IPS DF 6.9 (cell line): ENCODE measurements at places on chromosomes 1 and 21.

- DNase-seq: no peak
Observed at GRCh38 chr21:44263221-44263760, 1.6 kb upstream of the DNMT3L start.

GRCh38 chr1:156860628-156861423 is at the start of gene NTRK1:
TSS of gene NTRK1 (plus strand) at chr1:156860865. CDS start at chr1:156860935, 70 bp downstream.
- DNase-seq: no peak

DNA sequence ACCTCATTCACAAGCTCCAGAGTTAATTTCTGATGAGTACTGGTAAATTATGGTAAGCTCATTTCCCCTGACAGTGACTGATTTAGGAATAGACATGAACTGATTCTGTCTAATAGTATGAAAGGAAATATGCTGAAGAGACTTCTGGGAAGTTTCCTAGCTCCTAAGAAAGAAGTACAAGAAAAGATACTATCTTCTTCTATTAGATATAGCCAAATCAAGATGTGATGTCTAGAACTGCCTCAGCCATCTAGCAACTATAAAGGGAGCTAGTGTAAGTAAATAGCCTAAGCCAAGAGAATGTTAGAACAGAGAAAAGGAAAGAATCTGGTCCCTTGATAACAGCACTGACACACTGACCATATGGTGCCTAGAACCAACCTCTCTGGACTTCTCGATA is 10.7 kb upstream of the PHTF1 start:
- DNase-seq: no peak

- DNase-seq: no peak
Observed at GRCh38 chr1:74426208-74426937, 86.0 kb downstream of the LRRC53 start.

GRCh38 chr1:34060187-34060730 is 104.8 kb downstream of the CSMD2 start:
- DNase-seq: no peak

DNA sequence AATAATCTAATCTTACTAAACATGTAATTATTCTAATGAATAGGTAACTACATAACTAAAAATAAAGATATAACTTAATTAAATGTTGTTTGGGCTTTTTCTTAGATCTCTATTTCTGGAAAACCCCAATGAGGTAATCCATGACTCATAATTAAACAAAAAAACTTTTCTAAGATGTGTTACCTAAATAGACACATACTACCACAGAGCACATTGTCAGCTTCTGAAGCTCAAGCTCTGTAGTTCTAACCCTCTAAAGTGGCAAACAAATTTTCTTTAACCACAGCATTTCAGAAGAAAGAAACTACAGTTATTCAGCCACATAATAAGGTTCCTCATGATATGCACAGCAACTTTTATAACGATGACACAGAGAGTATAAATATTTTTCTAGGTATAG is 4.2 kb downstream of the OR6K3 start:
- no peak for DNase-seq

DNA sequence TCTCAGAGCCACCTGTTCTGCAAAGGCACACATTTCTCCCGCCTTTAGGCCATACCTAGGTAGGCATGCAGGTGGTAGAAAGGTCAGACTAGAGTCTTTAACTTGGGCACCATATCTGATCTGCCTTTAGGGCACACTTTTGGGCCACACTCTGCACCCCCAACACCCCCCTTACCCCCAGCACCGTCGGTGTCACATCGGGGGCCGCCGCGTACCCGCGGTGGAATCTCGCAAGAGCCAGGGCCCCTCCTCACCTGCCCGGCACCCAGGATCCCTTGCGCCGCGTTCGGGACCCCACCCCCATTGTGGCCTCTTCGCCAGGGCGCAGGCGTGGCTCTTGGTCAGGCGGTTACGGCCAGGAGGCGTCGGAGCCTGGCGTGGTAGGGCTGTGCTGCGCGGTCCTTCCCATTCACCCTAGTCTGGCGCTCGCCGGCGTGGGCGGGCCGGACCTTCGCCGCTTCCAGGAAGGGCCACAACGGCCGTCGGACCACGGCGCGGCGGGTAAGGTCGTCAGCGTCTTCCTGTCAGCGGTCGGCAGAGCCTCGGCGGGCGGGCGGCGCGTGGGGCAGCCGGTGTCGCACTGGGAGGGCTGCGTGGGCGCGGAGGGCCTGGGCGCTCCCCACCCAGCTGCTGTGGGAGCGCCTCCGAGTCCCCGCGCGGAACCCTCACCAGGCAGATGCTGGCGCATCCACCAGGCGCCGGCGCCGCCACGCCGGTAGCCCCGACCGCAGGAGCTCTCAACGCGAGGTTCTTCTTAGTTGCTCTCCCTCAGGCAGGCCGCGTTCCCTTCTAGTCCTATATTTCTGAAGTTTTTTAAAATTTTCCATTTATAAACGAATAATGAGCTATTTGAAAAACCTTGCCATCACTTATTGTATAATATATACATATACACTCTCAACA is at the start of gene DNAH14:
DNAH14 (plus strand) TSS at position 341 of the 903 bp plus-strand sequence. CDS start 23,028 bp downstream, outside the sequence.
- DNase-seq: peak; percentile 55

- no peak for DNase-seq
Observed at GRCh38 chr1:20279509-20279908, 11.2 kb upstream of the VWA5B1 start.

- DNase-seq: no peak
Observed at GRCh38 chr1:18716112-18716784, 85.6 kb downstream of the PAX7 start.

DNA sequence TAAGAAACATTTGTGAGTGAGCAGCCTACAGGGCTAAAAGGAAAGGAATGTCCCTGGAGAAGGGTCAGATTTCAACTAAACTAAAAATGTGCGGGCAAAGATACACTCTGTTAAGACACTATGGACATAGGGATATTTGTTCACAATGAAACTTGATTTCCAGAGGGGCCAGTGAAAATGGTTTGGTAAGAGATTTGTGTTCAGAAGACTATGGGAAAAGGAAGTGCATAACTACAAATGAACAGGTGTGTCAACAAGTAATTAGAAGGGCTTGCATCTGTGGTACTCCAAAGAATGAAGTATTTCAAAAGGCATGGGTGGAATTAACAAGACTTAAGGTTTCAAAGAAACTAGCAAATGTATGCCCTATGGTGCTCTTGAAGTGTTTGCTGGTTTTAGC is 60.4 kb downstream of the NME7 start:
- no peak for DNase-seq

DNA sequence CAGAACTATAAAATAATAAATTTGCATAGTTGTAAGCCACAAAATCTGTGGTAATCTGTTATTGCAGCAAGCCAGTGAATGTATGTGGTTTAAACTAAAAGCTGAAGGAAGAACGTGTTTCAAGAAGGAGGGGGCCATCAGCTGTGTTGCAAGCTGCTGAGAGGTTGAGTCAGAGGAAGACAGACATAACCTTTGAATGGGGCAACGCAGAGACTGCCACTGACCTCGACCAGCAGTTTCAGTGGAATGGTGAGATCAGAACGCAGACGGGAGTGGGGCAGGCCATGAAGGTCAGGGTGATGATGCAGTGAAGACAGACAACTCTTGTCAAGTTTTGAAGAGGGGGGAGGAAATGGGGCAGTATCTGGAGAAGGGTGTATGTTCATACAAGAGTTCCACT is 23.2 kb upstream of the QSOX1 start:
- no peak for DNase-seq

DNA sequence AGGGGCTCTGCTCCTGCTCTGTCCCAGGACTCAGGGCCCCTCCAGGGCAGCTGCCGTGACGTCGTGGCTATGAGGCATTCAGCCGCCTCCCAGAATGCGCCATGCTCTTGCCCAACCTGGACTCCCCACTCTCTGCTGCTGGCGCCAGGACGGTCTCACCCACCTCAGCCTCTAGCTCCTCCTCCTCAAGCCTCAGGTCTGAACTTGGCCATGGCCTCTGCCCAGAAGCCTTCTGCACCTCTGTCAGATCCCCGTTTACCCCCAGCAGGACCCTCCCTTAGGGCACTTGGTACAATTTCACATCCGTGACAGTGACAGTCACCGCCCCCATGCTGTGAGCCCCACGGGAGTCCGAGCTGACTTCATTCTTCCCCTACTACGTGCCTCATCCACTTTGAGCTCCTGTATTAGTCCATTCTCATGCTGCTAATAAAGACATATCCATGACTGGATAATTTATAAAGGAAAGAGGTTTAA is 4.9 kb downstream of the CSTB start:
- no peak for DNase-seq

DNA sequence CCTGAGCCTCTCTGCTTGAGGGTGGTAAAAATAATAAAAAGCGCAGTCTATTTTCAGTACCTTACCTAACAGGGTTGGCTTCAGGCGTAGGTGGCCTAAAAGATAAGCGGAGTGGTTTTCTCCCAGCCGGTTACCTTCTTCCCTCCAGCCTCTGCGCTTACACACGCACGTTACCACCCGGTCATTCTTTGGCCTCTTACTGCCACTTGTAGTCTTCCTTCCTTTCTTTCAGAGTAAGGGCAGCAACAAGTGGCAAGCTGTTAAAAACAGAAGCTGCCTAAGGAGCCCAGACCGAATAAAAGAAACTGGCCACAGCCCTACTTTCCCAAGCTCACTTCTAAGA is 35.4 kb downstream of the CLCA1 start:
- DNase-seq: no peak

DNA sequence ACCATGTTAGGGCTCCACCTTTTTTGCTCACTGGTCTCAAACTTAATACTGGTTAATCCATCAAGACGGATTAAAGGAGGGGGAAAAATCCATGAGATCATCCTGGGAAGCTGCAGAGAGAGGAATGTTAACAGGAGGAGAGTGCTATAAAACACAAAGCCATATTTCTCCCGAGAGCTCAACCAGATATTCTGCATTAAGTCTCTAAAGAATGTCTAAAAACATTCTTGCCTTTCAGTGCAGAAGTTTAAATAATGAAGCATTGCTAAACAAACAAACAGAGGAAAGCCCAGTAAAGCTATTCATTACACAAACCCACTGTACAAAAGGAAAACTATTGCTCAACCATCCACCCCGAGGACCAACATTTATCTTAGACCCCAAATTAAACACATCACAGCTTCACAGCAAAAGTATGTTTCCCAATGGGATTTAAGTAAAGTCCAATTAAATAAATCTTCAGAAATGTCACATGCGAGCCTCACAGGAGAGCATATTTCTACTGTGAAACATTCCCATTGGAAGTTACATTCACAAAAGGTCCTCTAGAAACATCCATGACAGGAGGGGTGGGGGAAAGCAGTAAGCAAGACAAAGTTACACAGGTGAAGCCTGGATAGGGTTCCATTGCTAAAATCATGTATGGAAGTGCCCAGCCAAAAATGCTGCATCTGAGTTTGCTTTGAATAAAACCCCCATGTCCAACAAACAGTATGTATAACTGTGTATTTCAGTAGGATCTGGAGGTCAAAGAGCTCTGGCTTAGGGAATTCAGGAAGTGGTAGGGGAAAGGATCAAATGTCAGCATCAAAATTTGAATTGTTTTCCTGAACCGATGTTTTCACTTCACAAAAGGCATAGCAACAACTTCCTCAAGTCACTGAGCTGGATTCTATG is 23.3 kb downstream of the DUSP10 start:
- DNase-seq: no peak

DNA sequence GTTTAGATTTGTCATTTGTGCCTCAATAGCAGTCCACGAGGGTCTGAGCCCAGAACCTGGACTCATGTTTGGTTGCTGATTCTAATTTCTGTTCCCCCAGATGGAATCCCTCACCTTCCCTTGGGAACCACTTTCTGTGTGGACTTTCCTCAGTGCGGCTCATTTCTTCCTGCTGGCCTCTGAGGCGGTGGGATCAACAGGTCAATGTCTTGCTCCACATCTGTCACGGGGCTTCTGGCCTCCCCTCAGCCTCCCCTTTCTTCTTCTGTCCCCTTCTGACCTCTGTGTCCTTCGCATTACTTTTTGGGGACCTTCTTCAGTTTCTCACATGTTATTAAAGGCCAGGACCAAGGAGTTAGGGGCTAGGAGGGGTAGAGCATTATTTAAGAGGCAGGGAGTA is 49.2 kb upstream of the PRELP start:
- DNase-seq: no peak

DNA sequence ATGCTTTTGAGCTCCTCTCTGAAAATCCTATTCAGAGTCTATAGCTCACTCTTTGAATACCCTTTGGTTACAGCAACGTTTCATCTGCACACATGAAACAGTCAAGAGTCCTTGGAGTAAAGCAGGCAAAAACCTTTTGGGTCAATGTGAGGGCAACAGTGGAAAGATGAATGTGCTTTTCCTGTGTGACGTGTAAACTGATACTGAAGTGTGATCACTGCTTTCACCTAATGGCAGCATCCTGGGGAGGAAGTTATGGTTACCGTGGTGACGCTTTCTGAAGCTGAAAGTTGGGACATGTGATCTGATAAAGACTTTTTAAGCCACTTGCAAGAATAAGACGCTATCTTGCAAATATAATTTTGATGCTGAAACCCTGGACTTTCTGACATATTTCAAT is 160.0 kb downstream of the SEC16B start:
- DNase-seq: no peak

DNA sequence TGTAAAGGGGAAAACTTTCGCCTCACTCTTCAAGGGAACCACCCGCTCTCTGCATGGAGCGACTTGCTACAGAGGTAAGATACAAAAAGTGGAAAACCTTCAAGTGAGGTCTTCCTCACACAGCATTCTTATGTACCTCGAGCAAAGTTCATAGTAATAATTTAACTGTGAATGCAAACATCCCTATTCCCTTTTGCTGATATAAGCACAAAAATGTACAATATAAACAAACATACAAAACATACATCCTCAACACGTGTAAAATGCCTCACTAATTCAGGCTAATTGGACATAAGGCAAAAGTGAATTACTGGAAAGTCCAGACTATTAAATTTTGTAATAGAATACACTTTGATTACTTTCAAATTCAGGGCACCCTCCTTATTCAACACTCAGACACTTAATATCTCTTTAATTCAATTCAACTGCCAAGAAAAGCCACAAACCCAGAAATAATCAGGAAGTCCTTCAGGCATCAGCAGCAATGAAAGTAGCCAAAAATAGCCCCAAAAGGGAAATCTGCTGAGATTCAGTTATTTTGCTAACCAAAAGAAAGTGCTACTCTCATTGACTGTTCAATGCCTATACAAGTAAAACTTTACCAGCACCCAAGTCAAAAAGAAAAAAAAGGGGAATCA is 15.2 kb upstream of the LMX1A start:
- no peak for DNase-seq

DNA sequence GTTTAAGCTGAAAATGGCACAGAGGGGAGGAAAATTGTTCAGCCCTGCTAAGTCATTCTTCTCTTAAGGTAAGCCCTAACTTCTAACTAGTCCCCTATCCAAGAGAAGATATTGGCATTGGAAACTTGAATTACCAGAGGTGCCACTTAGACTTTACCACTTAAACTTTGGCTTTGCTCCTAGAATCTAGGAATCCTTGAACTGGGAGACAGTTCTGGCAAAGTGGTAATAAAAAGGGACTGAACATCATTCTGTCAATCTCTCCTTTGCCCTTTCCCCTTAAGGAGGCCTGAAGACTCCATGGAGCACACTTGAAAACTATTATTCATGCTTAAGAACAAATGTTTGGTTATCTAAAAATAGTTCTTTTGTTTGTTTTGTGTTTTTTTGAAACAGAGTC is 8.4 kb downstream of the ATP1A4 start:
- no peak for DNase-seq

DNA sequence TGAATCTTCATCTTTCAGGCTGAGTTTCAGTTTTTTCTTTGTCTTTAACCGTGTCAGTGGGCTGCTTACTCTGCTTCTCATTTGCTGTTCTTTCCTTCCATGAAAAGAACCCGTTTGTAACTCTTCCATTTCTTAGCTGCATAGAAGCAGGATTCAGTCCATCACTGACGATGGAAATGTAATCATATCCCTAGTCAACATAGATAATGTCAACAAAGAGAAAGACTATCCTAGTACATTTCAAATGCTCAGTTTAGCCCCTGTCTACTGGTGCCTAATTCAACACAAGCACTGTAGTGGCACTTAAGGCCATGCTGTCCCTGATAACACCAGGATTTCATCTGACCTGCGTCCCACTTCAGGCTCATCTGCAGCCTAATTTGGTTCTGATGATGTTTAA is 376 bp downstream of the GBP1 start:
- no peak for DNase-seq
